HFFc6 (cell line): ENCODE measurements at places on chromosomes 3 and 15. TPM values are rescaled to one million over a fixed set of nuclear protein-coding genes. Genes with fewer than 3 reads are reported as not detected.

The CKMT1A gene
- not detected in 3 replicates for total RNA-seq

The CD86 gene
- not detected in 3 replicates for total RNA-seq

- H3K27ac ChIP-seq = no peak overlapping the region
- DNase-seq = no peak
- H3K4me3 ChIP-seq = no peak overlapping the region
- no peaks in the 10 kb centered on the region for H3K36me3 ChIP-seq
- H3K27me3 ChIP-seq = peaks cover 41% of the 10 kb centered on the region
Measured at GRCh38 chr15:70400766-70401541, 303.2 kb upstream of the TLE3 start.

The DGKG gene
- 0.23 to 0.53 TPM (median 0.36 TPM) in 3 replicates for total RNA-seq

DNA sequence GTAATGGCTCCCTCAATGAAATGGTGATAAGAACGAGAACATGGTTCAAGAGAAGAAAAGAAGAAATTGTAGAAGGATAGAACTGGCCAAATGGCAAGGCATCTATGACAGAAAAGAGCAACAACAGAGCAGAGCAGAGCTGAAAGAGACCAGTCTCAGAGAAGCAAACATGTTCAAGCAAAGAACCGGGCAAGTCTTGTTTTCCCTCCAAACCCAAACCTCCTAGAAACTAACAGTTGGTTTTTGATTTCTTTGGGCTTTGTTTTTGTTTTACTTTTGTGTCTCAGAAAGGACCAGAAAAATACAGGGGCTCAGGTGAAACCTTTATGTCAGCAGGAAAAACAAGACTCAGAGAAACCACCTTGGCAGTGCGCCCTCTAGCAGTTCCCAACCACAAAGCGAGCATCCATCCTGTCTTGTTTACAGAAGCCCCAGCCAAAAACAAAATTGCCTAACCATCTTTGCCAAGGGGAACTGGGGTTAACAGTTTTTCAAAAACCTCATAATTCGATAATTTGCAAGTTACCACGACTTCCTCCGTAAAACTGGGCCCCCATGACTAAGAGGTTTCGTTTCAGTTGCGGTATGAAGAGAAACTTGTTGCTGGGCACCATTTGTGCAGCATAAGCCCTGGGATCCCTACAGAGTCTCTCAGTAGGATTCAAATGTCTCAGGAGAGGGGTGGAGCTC, 159.2 kb upstream of the SLC24A5 start:
- no peaks in the 10 kb centered on the region for H3K36me3 ChIP-seq
- no peaks in the 10 kb centered on the region for H3K4me1 ChIP-seq
- DNase-seq = no peak
- H3K27ac ChIP-seq = no peak overlapping the region

GRCh38 chr15:71224024-71224423, 108.8 kb downstream of the THSD4 start:
- H3K27ac ChIP-seq = no peak overlapping the region
- H3K27me3 ChIP-seq = peaks cover 3% of the 10 kb centered on the region
- H3K4me1 ChIP-seq = peaks cover 16% of the 10 kb centered on the region
- H3K36me3 ChIP-seq = peaks cover 27% of the 10 kb centered on the region
- no peak overlapping the region for H3K4me3 ChIP-seq
- DNase-seq = no peak

DNA sequence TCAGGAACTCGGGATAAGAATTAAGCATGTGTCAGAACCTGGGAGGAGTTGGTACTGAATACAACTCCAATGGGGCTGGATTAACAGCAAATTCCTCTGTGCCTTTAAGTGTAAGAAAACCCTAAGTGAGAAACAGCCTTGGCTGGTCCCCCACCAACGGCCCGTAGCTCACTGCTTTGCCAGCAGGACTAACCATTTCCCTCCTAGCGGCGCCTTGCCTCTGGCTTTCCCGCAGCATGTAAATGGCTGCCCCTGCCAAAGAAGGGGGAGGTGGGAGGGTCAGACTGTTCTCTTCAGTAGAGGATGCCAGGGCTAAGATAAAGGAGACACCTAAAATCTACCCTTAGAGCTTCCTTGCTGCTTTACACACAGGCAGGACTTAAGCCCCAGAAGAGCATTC, 51.0 kb upstream of the SH3GL3 start:
- H3K4me3 ChIP-seq = no peak overlapping the region
- H3K27ac ChIP-seq = no peak overlapping the region
- no peaks in the 10 kb centered on the region for H3K36me3 ChIP-seq
- H3K4me1 ChIP-seq = peaks cover 9% of the 10 kb centered on the region
- H3K27me3 ChIP-seq = peaks cover 33% of the 10 kb centered on the region

The CILP gene
- not detected in 3 replicates for total RNA-seq

DNA sequence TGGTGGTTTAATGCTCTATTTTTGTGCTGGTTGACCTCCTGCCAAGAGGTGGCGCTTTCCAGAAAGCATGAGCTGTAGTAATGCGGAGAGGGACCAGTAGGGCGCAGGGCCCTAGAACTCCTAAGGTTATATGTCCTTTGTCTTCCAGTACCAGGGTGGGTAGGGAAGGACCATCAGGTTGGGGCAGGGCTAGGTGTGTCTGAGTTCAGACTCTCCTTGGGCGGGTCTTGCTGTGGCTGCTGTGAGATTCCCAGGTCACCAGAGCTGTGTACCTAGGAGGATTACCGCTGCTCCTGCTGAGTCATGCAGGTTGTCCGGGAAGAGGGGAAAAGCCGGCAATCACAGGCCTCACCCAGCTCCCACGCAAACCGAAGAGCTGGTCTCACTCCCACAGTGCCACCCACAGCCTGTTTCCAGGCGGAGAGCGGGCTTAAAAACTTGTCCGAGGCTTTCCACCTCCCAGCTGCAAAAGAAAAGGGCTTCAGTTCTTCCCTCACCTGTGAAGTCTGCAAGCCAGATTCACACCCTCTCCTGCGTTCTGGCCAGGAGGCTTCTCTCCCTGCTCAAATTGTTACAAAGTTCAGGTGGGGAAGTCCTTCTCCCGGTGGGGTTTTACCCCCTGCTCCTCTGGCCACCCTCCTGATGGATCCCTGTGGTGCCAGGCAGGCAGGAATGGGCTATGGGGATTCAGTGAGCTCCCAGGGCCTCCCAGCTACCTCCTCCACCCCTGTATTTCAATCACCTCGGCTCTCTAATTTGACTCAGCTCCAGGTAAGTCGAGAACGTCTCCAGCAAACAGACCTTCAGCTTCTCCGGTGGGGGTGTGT, 37.7 kb upstream of the BCHE start:
- no peak for DNase-seq
- no peak overlapping the region for H3K27ac ChIP-seq
- H3K27me3 ChIP-seq = no peaks in the 10 kb centered on the region; the same call in 1 of the 2 replicates
- H3K4me3 ChIP-seq = no peak overlapping the region
- 0 out of 2 replicates have a peak, but pooled peaks cover 4% of the 10 kb centered on the region for H3K36me3 ChIP-seq

The PLXND1 gene
- total RNA-seq = 94.1 and 106 TPM in 2 replicates

- no peaks in the 10 kb centered on the region for H3K4me1 ChIP-seq
- no peaks in the 10 kb centered on the region for H3K36me3 ChIP-seq
- H3K27ac ChIP-seq = no peak overlapping the region
Measured at GRCh38 chr3:63324621-63325020, 46.5 kb downstream of the SYNPR start.

DNA sequence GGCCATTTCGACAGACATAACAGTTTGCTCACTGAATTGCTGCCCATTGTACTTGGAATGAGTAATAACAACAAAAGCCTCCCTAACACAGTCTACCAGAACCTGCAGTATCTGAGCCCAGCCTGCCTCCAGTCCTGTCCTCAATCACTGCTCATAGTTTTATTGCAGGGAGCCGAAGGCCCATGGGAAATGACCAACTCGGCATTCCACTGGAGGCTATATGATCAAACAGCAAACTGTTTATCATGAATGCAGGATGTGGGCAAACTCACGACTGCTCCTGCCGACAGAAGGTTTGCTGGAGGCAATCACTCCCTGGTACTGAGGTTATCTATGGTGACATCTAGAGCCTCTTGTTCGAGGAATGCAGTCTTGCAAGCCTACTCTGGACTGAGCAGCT, 46.3 kb downstream of the LSM3 start:
- DNase-seq = peak; percentile 75
- peaks cover 82% of the 10 kb centered on the region for H3K4me1 ChIP-seq
- H3K36me3 ChIP-seq = peaks cover 31% of the 10 kb centered on the region
- peak overlapping the region; percentile 81 for H3K27ac ChIP-seq

GRCh38 chr15:65183865-65184159, 1.3 kb downstream of the CLPX start:
- DNase-seq = no peak
- peaks cover 1% of the 10 kb centered on the region; the same call in 1 of the 2 replicates for H3K27me3 ChIP-seq
- peak overlapping the region; percentile 95 for H3K27ac ChIP-seq
- H3K36me3 ChIP-seq = peaks cover 6% of the 10 kb centered on the region

GRCh38 chr3:195260280-195260905, 10.6 kb downstream of the XXYLT1 start:
- DNase-seq = no peak
- H3K4me1 ChIP-seq = peaks cover 32% of the 10 kb centered on the region
- H3K4me3 ChIP-seq = peak overlapping the region; percentile 74
- no peaks in the 10 kb centered on the region for H3K36me3 ChIP-seq

DNA sequence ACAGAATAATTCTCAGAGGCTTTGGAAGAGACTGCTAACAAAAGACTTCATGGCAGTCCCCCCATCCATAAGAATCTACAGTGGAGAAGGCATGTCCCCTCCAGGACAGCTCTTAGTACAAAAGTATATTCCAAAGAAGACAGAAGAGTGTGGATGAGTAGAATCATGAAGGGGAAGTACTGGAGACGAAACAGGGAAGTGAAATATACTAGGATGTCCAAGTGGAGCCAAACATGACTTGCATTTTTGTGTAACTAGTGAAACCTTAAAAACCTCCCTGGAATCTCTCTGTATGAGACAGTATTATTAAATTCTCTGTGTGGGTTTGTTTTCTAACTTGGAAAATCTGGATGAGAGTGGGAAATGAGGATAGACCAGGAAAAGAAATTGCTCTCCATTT, 312.4 kb downstream of the RSL24D1 start:
- no peaks in the 10 kb centered on the region for H3K36me3 ChIP-seq
- H3K4me3 ChIP-seq = no peak overlapping the region
- no peak for DNase-seq

The COL6A6 gene
- total RNA-seq = 0.10 TPM in 1 of 3 replicates, not detected in the others

DNA sequence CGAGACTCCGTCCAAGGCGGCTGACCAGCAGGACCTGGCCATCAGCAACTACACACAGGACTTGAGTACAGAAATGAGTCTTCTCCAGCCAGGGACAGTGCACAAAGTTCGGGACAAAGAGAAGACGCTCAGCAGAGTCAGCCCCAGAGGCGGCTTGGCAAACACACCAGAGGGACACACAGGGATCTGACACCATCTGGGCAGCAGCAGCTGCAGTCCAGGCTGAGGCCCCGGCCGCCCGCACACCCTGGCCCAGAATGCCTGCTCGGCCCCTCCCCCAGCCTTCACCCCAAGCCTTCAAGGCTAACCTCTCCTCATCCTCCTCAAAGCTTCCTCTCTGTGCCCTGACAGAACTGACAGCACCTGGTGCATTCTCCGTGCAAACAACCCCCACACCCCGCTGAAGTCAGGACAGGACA, 61.1 kb downstream of the XXYLT1 start:
- H3K36me3 ChIP-seq = peaks cover 9% of the 10 kb centered on the region
- H3K27me3 ChIP-seq = no peaks in the 10 kb centered on the region
- peak overlapping the region; percentile 81 for H3K4me3 ChIP-seq
- H3K27ac ChIP-seq = peak overlapping the region; percentile 98
- peaks cover 53% of the 10 kb centered on the region for H3K4me1 ChIP-seq
- DNase-seq = peak; percentile 57

DNA sequence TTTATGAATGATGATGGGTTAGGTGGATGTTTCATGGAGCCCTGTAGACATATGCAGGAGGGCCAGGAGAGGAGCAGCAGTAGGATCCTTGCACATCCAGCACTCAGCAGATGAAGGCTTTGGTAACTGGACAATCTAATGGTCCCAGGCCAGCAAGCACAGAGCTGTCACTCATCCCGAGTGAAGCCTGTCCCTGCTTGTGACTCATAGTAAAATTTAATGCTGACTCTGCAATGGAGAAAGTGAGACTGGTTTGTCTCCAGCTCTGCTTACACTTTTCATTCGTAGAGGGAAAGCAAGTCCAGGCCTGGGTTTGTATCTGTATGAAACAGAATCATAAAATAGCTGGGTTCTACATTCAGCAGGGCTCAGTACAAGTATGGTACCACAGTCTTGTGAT, 131.7 kb downstream of the DTWD1 start:
- peaks cover 3% of the 10 kb centered on the region; the same call in 1 of the 2 replicates for H3K27me3 ChIP-seq
- no peak overlapping the region for H3K4me3 ChIP-seq
- no peak for DNase-seq

- H3K36me3 ChIP-seq = 0 out of 2 replicates have a peak, but pooled peaks cover 4% of the 10 kb centered on the region
- H3K27ac ChIP-seq = peak overlapping the region; percentile 84
- H3K4me3 ChIP-seq = peak overlapping the region; percentile 64
- DNase-seq = no peak
- H3K27me3 ChIP-seq = peaks cover 9% of the 10 kb centered on the region
- peaks cover 46% of the 10 kb centered on the region for H3K4me1 ChIP-seq
Measured at GRCh38 chr15:76178296-76179000, 118.7 kb downstream of the TMEM266 start.

DNA sequence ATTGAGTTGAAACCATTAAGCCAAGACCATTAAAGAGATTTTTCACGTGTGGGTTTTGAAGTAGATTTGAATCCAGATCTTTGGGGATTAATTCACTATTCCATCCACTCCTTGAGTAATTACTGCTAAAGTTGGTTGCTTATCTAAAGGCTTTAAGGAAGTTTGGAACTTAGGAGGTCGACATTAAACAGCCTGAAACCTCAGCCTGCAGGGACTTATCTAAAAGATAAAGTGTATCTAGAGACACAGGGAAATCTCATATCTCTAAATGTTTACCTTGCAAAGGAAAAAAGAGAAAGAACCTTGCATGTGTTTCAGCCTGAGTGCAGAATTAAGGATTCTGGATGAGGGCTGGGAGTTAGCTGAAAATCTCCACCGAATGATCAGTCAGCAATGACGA, 158.6 kb downstream of the MEIS2 start:
- H3K4me3 ChIP-seq = no peak overlapping the region
- peaks cover 38% of the 10 kb centered on the region for H3K4me1 ChIP-seq
- no peak for DNase-seq
- no peaks in the 10 kb centered on the region; the same call in 1 of the 2 replicates for H3K27me3 ChIP-seq
- no peak overlapping the region for H3K27ac ChIP-seq

DNA sequence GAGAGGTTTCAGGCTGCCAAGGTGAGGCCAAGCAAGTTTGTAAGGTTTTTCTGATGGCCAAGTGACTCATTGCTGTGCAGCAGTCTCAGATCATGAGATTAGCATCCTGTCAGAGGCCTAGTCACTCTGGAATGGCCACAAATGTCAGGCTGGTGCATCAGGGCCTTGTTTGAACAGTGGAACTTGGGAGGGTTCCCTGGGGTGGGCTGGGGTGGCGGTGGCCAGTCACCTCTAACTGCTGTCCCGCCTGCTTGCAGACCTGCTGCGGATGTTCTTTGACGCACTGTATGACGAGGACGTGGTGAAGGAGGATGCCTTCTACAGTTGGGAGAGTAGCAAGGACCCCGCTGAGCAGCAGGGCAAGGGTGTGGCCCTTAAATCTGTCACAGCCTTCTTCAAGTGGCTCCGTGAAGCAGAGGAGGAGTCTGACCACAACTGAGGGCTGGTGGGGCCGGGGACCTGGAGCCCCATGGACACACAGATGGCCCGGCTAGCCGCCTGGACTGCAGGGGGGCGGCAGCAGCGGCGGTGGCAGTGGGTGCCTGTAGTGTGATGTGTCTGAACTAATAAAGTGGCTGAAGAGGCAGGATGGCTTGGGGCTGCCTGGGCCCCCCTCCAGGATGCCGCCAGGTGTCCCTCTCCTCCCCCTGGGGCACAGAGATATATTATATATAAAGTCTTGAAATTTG, 2.8 kb upstream of the FAM131A start:
- H3K4me1 ChIP-seq = peaks cover 87% of the 10 kb centered on the region
- H3K27me3 ChIP-seq = peaks cover 30% of the 10 kb centered on the region
- peak overlapping the region; percentile 97 for H3K27ac ChIP-seq
